ENCODE measurements at places on chromosomes 7 and 10. TPM values are rescaled to one million over a fixed set of nuclear protein-coding genes. Genes with fewer than 3 reads are reported as not detected.

Gene PNPLA8
- total RNA-seq = 85.6 TPM

Gene CCDC172
- not detected for total RNA-seq

Gene PHYHIPL
- total RNA-seq = 17.1 TPM

DNA sequence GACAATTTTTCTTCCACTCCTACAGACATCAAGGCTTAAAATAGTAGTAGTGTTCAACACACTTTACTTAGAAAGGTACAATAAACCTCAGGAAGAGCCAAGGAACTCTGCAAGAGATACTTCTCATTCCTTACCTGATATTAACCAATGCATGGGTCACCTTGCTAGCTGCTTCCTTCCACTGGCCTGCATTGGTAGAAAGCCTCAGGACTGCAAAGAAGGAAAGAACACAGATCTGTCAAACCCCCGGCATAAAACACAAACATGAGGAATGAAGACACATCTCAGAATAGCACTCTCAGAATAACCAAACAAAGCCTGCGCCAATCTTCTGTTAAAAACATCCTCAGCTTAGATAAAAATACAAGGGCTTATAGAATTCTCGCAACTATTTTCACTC, 96.1 kb upstream of the KCNIP2 start:
- no peak for DNase-seq

DNA sequence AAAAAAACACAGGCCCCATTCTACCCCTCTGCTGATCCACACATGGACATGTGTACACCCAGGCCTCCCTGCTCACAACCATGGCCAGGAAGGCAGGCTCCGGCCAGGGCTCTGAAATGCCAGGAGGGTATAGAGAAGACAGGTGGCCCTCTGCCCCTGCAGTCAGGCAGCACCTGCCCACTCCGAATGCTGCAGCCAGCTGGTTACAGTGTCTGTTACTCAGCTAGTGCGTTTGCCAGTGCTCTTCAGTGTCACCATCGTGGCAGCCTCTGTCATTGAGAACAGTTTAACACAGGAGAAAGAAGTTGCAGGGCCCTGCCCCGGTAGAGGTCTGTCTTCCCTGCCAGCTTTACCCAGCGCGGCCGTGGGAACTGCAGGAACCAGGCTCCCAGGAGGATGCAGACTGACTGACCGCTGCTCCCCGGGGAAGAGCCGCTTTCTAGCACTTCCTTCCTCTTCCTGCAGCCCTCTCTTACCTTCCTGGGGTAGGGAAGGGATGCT, 128.8 kb upstream of the FAM20C start:
- DNase-seq = no peak

DNA sequence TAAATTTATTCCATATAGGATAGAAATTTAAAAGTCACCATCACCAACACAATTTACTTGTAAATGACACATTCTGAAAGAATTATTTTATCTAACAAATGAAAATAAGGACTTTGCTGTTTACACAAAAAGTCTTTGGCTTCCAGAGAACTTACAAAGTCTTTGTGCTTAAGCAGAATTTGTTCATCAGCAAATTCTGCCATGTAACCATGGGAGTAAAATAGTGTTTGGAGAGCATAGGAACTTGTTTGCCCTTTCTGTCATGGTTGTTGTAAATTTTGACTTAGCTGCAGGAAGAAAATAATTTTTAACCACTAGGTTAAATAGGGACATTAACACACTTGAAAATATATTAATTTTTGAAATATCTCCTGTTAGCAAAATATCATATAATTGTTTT, 15.2 kb downstream of the FGL2 start:
- no peak for DNase-seq

DNA sequence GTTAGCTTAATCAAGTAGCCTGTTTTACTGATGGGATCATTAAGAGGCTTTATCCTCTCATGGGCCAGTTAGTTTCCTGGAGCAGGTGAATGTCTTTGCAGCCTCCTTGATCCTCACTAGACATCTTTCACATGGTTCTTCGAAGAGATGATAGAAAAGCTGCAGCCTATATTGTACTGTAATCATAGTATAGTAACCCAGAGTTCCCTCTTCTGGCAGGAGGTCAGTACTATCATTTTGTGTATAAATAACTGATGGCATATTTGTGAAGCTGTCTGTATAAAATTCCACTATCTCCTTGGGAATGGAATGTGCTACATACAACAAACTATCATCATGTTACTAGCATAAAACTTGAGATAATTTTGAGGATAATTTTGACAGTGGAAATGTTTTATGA, 123.8 kb upstream of the PRPS1L1 start:
- DNase-seq = no peak

GRCh38 chr10:122786269-122786668, 59.4 kb downstream of the CUZD1 start:
- peak; percentile 18 for DNase-seq

DNA sequence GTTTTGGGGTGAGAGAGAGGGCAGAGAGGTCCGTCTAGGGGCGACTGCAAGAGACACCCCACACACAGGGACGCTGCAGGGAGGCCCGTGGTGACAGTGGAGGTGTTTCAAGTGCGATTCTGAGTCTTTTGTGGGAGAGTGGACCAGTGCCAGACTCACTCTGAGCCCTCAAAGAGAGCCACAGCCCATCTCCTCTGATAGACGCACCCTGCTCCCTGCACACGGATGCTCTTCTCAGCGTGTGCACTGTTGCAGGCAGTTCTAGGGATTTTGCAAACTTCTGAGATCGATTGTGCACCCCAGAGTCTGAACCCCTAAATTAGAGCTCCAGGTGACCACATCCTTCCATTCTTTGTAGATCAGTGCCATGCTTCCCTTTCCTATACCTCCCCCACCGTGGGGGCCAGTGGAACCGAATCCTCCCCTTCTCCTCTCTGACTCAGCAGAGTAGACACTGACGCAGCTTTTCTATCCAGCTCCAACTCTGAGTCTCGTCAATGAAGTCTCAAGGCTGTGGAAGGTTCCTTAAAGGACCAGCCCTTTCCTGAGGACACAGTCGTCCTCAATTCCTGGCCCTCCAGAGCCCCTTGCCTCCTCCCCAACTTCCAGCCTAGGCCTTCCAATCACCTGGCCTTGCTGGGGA, 83.8 kb downstream of the TMEM130 start:
- DNase-seq = no peak

GRCh38 chr7:15603124-15603523, 41.3 kb upstream of the AGMO start:
- no peak for DNase-seq

GRCh38 chr10:4073912-4074311, 288.9 kb upstream of the KLF6 start:
- no peak for DNase-seq

- DNase-seq = peak; percentile 17
Observed at GRCh38 chr7:3754493-3755341, 453.7 kb downstream of the SDK1 start.

DNA sequence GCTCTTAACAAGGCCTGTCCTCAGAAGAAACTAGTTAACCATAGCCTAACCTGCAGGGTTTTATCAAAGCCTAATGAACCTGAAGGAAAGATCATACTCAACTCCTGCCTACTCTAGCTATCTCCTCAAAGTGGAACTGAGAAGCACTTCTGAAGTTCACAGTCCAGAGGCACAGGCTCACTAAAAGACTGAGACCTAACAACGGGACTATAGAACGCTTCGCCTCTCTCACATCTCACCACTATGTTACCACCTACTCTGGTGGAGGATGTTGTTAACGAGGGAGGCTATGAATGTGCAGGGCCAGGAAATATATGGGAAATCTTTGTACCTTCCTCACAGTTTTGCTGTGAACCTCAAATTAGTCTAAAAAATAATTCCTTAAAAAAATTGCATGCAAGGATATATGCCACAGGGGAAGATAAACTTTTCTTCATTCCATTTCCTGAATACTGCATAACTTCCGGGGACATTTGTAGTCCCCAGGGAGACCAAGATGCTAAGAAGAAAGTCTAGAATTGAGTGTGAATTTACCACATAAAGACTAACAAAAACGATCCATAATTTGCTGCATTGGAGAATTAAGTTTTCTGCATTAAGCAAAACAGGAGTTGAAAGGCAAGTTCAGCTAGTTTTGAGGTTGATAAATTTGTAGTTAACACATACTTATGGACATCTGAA, 21.6 kb downstream of the LIPJ start:
- DNase-seq = no peak

- DNase-seq = no peak
Observed at GRCh38 chr10:1601406-1601805, 135.9 kb downstream of the ADARB2 start.

- DNase-seq = peak; percentile 50
Observed at GRCh38 chr7:2069472-2069860, 163.3 kb downstream of the MAD1L1 start.

GRCh38 chr10:126500866-126501265, 112.6 kb upstream of the ADAM12 start:
- DNase-seq = no peak

DNA sequence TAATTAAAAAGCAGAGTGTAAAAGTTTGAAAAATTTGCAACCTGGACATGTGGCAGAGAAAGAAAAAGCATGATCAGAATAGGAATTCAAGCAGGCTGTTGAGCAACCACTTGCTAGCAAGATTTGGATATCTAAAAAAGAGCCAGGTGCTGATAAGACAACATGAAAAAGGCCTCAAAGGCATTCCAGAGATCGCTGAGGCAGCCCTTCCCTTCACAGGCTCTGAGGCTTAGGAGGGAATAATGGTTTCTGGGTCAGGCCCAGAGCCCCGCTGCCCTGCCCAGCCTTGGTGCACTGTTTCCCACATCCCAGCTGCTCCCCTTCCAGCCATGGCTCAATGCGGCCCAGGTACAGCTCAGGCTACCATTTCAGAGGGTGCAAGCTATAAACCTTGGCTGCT, 64.1 kb upstream of the EEPD1 start:
- no peak for DNase-seq

GRCh38 chr7:11185179-11185815, 211.6 kb downstream of the PHF14 start:
- DNase-seq = no peak

DNA sequence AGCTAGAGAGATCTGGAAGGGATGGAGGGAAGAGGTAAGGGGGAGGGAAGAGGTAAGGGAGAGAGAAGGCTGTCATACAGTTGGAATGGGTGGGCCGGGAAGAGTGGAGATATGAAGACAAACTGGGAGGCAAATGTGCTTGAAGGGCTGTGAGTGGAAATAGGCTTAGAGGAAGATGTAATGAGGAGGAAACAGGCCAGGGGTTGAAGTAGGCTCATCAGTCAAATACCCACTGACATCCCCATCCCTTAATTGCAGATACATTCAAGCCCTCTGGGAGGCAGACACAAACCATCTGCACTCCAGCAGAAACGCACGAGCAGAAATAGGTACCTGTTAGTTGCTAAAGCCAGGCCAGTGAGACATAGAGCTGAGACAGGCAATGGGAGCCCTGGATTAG, 2.1 kb downstream of the SYNPO2L start:
- DNase-seq = no peak

DNA sequence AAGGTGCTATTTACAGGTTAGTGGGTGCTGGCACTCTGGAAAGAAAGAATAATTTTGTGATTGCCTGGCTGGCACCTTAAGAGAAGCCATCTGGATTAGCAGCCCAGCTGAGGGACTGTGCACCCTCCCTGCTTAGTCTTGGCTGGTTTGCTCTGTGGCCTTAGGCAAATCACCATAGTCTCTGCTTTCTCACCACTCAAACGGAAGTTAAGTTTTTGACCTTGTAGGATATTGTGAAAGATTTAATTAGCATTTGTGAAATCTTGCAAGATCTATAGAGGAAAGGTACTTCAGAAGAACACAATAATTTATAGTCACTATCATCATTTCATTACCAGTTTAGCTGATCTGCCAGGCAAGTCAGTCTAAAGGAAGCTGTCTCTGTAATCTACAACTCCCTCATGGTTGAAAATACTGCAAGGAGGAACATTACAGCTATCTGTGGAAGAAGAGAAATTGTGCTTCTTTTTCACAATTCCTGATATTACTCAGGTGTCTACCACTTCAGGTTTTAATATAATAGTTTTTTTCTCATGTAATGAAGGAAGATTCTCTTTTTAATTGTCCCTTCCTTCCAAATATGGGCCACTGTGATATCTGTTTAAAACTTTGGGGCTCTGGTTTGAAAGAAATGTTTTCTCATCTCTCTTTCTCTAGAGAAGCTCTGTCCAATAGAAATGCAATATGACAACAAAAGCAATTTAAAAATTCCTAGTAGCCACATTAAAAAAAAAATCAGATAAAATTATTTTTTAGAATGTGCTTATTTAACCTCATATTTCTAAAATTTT, 219.6 kb downstream of the PTEN start:
- no peak for DNase-seq

DNA sequence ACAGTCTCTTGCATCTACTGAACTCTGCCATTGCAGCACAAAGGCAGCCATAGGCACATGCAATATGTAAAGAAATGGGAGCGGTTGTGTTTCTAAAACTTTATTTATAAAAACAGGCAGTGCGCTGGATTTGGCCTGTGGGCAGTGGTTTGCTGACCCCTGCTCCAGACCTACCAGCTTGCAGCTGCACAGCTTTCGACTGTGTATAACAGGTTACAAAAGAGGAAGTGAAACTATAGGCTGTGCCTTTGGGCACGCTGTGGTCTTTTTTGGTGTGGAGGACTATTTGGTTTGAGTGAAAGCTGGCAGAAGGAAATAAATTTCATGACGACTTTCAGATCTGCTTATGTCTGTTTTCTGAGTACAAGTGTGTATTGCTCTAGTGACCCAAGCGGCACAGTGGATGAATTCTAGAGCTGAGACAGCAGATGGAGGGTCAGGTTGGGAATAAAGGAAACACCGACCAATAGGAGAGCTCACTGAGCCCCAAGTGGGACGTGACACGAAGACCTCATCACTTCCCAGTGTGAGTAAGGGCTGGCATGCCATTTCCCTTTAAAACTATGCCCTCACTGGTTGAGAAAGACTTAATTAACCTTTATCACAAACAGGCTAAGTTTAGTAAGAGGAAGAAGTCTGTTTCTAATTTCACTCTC, 152.7 kb downstream of the ANK3 start:
- DNase-seq = peak; percentile 22

- DNase-seq = no peak
Observed at GRCh38 chr10:100043796-100044195, 34.0 kb upstream of the DNMBP start.

- no peak for DNase-seq
Observed at GRCh38 chr7:45104844-45105587, 6.5 kb downstream of the TBRG4 start.

- DNase-seq = no peak
Observed at GRCh38 chr10:60291344-60291930, 98.2 kb downstream of the ANK3 start.

- DNase-seq = no peak
Observed at GRCh38 chr7:127995156-127995880, 35.9 kb downstream of the LRRC4 start.

DNA sequence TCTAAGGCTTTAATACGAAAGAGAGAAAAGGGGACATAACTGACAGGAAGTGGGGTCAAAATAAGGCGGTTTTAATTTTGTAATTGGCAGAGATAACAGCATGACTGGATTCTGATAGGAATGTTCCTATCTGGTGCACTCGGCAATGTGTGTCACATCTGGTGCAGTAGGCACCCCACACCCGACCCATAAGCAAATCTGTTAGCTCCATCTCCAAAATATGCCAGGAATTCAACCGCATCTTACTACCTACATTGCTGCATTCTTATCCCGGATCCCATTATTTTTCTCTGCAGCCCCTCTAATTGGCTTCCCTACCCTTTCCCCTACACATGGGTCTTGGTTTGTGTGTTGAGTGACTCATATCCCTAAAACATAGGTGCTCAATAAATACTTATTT, 19.1 kb upstream of the GALNT11 start:
- DNase-seq = no peak

- no peak for DNase-seq
Observed at GRCh38 chr7:129188892-129189660, 643 bp downstream of the SMO start.

- no peak for DNase-seq
Observed at GRCh38 chr10:105725007-105725406, 1083.9 kb downstream of the SORCS3 start.

- DNase-seq = no peak
Observed at GRCh38 chr10:24357344-24358004, 148.5 kb downstream of the KIAA1217 start.

Data from frontal cortex (tissue), 4 donors.